Left hindlimb (tissue), 1 donor: ENCODE measurements at places on chromosomes 5 and 9.
A peak's percentile ranks its signal among the peaks of the same experiment; 100 is the strongest.

- no peak for DNase-seq
Measured at GRCh38 chr5:82526540-82526939, 248.4 kb upstream of the RPS23 start.

DNA sequence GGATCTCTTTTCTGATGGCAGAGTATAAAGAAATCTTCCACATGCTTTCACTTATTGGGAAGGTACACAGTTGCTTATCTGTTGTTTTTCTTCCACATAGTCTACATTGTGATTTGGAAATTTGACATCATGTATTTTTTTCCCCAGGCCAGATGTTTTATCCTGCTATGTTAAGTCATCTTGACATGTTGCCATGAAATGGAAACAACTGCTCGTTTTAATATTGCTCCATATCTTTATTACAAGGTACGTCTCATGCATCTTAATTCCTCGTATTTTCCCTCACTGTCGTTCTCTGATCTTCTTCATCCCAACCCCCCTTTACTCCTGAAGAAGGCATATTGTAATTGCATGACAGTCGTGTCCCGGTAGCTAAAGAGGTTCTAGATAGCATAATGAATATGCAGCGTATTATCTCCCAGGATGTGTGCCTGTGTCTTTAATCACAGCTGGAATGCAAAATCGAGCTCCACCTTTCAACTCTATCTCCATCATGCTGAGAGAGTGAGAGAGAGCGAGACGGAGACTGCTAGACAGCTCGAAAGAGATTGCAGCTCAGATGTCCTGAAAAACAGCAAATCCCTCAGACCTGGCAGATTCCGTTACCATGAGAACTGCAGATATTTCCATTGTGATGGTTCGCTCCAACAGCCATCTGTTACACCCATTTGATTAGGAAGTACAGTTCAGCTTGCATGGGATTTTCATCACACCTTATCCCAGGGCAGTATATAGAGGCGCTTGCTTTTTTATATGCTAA is 281.7 kb downstream of the TMEM38B start:
- DNase-seq: peak; percentile 54

- DNase-seq: no peak
Measured at GRCh38 chr9:97517331-97518089, 16.0 kb downstream of the TMOD1 start.

- DNase-seq: no peak
Measured at GRCh38 chr9:102483651-102484050, 511.5 kb upstream of the CYLC2 start.

DNA sequence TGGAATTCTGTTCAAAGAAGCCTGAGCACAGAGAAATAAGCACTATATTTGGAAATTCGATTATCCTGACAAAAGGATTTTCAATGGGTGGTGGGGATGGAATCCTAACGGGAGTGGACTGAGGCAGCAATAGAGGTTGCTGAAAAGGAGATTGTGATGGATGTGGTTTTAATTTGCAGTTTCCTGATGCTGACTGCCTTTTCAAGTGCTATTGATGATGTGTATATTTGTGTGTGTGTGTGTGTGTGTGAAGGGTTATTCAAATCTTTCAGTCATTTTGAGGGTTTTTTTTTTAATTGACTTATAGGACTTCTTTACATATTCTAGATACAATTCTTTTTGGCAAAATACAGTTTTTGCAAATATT is 614.5 kb downstream of the HINT1 start:
- DNase-seq: no peak

GRCh38 chr9:81390792-81391456 is 298.4 kb downstream of the TLE1 start:
- no peak for DNase-seq

GRCh38 chr9:87681271-87682061 is 44.5 kb upstream of the CTSL start:
- DNase-seq: no peak

DNA sequence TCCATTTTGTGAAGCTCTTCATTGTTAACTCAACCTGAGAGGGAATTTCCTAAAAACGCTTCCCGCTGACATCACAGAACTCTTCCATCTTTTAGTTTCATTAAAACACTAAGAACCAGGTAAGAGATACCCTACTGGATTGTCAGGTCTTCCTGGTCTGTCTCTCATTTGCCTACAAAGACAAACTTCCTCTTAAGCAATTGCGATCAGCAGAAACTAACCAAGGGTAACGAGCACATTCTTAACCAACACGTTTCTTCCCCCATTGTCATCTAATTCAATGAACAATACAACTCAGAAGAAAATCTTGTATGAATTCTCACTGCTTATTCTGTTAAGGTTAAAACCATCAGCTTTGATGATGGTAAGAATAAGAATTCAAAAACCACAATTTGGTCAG is 6.6 kb downstream of the FBXW11 start:
- no peak for DNase-seq

- DNase-seq: no peak
Measured at GRCh38 chr5:174736331-174736721, 11.9 kb downstream of the MSX2 start.

DNA sequence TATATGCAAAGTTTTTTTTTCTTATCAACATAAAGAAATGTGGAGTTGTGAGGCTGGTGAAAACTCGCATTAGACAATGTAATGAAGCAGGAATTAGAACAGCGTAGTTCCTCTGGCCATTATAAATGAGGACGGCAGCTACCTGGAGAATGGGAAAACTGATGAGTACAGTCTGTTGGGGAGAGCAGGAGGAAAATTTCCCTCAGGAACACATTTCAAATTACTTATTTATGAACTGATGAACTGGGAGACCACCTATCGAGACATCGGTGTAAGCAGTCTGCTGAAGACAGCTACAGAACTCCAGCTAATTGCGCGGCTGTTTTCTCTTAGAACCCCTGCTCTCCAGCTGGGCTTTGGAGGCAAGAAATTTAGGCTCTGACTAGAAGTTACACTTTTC is 343.9 kb upstream of the CLINT1 start:
- no peak for DNase-seq

- no peak for DNase-seq
Measured at GRCh38 chr5:157864067-157864466, 5.1 kb upstream of the CLINT1 start.

DNA sequence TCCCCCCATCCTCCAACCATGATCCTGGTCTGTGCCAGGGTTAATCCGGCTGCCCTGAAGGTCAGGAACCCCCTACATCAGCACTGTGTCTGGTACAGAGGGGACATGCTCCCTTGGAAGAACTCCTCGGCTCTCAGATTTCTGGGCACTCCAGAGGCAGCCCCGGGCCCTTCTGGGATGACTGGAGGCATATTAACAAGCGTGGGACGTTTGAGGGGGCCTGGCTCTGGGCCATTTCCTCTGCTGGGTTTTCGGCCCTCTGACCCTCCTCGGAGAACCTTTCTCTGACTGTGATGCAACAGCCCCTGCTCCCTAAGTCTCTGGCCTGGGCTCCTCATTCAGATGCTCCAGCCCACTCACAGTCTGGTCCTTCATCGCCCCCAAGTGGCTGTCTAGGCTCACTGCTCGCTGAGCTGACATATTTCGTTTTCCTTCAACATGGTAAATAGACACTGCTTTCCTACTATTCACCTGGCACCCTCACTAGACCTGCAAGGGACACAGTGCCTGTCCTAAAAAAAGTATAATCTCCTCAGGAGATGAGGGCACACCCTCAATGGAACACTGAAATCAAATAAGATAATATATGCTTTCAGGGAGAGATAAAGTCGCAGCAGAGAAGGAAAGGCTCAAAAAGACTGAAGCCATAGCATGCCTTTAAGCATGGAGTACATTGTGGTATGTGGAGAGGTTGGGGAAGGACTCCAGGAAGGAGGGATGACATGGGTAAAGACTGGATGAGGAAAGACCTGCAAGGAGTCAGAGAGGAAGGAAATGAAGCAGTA is 404.7 kb upstream of the TRPC7 start:
- DNase-seq: peak; percentile 65

- no peak for DNase-seq
Measured at GRCh38 chr5:64612344-64612961, 77.8 kb upstream of the SHISAL2B start.

- no peak for DNase-seq
Measured at GRCh38 chr5:41143131-41143901, 70.0 kb downstream of the C6 start.

- no peak for DNase-seq
Measured at GRCh38 chr9:14616188-14616982, 76.8 kb downstream of the ZDHHC21 start.

DNA sequence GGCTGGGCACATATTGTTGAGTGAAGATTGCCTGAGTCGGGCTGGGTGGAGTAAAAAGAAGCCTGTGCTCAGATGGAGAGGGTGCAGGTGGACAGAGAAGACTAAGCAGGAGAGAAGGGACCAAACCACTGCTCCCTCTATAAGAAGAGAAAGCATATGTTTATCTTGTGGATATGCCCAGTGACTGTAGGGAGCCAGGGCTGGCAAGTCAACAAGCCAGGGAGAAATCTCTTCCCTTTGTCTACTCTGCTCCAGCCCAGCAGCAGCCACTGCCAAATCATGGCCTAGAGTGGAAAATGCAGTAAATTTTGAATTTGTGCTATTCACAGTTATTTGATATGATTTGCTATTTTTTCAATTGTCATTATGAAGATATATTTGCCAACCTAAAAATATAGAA is 33.2 kb upstream of the TRIM36 start:
- DNase-seq: no peak

- DNase-seq: peak; percentile 55
Measured at GRCh38 chr9:114327749-114328148, 1.9 kb upstream of the ORM2 start.

GRCh38 chr5:123433596-123433995 is 10.4 kb upstream of the CEP120 start:
- no peak for DNase-seq

- DNase-seq: no peak
Measured at GRCh38 chr9:133785753-133786370, 47.7 kb upstream of the SARDH start.

GRCh38 chr5:133072021-133072420 is 20.2 kb downstream of the HSPA4 start:
- DNase-seq: no peak

- no peak for DNase-seq
Measured at GRCh38 chr5:109805472-109805871, 115.7 kb downstream of the MAN2A1 start.

DNA sequence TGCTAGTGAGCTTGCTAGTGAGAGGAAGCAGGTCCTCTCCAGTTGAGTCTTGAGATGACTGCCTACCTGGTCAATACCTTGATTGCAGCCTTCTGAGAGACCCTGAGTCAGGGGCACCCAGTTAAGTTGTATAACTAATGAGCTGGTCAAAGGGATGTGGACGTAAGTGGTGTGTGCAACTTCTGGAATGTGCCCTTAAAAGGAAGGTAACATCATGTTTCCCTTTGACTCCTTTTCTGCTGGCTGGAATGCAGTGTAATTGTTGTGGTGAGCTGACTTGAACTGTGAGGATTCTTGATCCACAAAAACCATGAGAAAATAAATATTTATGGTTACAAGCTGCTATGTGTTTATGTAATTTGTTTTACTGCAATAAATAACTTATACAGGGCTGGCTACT is 2.4 kb upstream of the SNX2 start:
- no peak for DNase-seq
